ENCODE measurements at places on chromosomes 16 and 17.
A peak's percentile ranks its signal among the peaks of the same experiment; 100 is the strongest.

DNA sequence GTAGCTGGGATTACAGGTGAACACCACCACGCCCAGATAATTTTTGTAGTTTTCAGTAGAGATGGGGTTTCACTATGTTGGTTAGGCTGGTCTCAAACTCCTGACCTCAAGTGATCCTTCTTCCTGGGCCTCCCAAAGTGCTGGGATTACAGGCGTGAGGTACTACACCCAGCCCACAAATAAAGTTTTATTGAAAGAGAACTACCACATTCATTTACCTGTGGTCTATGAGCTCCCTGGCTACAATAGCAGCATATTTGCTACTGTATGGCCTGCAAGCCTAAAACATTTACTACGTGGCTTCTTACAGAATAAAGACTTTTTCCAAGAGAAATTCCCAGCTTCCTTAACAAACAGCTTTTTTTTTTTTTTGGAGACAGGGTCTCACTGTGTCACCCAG is 3.4 kb downstream of the METTL9 start:
- DNase-seq: no peak

DNA sequence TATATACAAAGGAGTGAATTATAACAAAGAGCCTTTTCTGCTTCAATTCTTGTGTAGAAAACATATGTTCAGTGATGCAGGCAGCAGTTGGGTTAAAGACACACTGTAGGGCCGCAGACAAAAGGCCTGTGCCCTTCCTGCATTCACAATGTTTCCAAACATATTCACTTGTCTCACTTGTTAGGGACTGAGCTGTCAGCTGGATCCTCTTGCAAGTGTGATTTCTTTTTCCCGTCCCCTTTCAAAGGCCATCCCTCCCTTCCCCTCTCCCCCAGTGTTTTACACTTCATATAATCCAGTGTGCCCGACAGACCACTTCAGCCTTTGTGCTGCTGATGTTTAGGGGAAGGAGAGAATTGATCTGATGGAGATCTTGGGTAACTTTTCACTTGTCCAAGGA is 217.0 kb downstream of the FTO start:
- DNase-seq: no peak

GRCh38 chr16:83714286-83714685 is 93.5 kb upstream of the HSBP1 start:
- DNase-seq: no peak

- DNase-seq: no peak
Measured at GRCh38 chr17:30253312-30253711, 17.8 kb upstream of the SLC6A4 start.

DNA sequence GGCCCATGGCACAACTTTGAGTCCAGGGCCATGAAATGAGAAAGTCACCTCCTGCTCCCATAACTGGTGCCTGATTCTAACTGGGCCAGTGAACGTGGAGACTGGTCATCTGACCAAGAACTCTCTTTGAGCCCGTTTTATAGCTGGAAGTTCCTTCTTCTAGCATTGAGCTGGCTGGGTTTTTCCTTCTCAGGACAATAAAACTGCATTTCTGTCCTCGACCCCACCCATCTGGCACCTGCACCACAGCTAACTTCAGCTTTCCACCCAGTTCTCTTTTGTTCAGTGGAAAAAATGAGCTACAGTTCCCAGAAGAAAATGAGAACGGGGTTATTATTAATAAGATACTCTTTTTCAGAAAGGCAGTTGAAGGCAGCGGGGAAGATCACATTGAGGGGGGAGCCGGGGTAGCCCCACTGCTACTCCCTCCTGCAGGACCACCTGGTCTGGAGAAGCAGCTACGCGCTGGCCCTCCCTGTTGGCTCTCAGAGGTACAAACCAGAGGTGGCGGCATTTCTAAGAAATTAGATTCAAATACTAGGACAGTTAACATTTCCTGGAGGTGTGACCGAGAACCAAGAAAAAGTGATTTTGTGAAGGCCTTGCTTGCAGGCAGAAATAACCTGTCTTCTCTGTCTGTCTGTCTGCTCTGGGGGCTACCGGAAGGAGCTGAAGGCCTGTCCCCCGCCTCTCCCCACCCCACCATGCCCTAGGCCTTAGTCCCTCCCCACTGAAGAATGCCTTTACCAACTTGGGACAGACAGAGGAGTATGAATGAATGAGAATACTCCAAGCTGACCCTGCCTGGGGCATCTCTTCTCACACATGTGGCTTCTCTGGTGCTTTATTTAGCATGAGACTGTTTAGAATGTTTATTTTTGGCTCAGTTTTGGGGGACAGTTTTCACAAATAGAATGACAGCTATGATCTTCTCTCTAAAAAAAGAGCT is 123.9 kb downstream of the XYLT1 start:
- DNase-seq: no peak

DNA sequence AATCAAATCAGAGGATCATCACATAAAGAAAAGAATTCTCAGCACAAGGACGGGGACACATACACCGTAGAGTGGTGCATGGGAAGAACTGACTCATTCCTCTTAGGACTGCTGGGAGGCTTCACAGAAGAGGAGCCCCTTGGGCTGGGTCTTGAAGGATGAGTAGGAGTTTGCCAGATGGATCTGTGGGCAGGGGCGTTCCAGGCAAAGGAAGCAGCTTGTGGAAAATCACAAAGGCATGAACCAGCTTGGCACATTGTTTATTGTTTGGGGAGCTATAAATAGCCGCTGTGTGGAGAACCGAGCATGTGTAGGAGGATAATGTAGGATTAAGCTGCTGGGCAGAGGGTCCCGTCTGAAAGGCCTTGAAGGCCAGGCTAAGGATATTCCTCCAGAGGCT is 5.1 kb upstream of the SLC16A11 start:
- no peak for DNase-seq

- no peak for DNase-seq
Measured at GRCh38 chr17:63402431-63403212, 43.5 kb downstream of the CYB561 start.

DNA sequence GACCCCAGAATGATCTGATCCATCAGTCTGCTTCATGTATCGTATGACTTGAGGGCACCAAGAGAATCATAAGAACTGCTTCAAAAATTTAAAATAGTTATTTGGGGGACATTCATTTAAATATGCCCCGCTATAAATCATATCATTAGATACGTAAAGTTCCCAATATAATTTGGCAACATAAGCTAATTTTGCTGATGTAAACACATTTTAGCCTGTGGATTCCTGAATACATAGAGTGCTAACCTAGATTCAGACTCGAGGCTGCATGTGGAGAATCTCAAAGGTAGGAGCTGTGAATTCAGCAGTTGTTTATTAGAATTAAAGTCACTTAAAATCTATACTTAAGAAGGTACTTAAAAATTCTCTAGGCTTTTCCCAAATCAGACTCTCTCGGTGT is 24.9 kb downstream of the ANKFN1 start:
- no peak for DNase-seq

- no peak for DNase-seq
Measured at GRCh38 chr17:27419156-27419555, 37.1 kb upstream of the KSR1 start.

GRCh38 chr16:3596101-3596861 is 15.1 kb downstream of the SLX4 start:
- no peak for DNase-seq

DNA sequence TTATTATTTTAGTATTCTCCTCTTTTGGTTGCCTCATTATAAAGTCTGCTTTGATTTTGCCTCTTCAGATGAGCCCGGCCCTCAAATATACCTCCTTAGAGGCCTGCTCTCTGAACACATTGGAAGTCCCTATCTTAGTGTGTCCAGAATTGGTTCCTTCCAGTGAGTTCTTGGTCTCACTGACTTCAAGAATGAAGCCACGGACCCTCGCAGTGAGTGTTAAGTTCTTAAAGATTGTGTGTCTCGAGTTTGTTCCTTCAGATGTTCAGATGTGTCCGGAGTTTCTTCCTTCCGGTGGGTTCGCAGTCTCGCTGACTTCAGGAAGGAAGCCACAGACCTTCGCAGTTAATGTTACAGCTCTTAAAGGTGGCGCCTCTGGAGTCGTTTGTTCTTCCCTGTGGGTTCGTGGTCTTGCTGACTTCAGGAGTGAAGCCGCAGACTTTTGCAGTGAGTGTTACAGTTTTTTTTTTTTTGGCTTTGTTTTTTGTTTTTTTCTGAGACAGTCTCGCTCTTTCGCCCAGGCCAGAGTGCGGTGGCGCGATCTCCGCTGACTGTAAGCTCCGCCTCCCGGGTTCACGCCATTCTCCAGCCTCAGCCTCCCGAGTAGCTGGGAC is 45.8 kb upstream of the NOS2 start:
- no peak for DNase-seq

- no peak for DNase-seq
Measured at GRCh38 chr17:16880843-16881230, 91.1 kb downstream of the TNFRSF13B start.

DNA sequence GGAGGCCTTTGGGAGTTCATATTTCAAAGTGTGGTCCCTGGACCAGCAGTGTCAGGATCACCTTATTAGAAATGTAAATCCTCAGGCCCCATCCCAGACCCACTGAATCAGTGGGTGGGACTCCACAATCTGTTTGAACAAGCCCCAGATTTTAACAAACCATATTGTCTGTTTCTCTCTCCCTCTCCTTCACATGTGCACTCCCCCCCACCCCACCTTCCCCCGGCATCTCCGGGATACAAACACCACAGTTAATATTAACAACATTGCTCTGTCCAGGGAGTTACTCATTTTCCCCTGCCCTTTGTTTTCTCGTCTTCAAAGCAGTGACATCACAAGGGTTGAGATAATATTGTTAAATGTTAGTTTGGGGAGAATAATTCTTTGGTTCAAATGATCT is 127.3 kb downstream of the KATNIP start:
- no peak for DNase-seq

GRCh38 chr16:71339236-71340171 is 19.0 kb upstream of the CALB2 start:
- DNase-seq: no peak

GRCh38 chr17:73000832-73001231 is 91.7 kb downstream of the SLC39A11 start:
- no peak for DNase-seq

DNA sequence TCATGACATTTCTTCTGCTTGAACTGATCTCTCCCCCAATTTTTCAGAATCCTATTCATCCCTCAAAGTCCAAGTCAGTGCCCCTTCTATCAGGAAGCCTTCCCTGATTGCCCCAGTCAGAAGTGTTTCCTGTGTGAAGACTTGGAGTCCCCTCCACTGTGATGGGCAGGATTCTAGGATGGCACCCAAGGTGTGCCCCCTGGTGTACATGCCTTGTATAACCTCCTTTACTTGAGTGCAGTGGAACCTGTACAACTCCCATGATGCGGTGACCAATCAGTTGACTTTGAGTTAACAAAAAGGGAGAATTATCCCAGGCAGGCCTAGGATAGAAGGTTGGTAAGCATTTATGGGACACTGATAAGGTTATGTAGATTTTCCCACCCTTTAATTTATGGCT is 23.4 kb downstream of the MYH13 start:
- no peak for DNase-seq

- no peak for DNase-seq
Measured at GRCh38 chr17:9237661-9238301, 216.5 kb downstream of the NTN1 start.

- DNase-seq: no peak
Measured at GRCh38 chr17:41416479-41416878, 7.9 kb downstream of the KRT37 start.

GRCh38 chr16:89691986-89692569 is 5.6 kb downstream of the CDK10 start:
- peak; percentile 7 for DNase-seq

DNA sequence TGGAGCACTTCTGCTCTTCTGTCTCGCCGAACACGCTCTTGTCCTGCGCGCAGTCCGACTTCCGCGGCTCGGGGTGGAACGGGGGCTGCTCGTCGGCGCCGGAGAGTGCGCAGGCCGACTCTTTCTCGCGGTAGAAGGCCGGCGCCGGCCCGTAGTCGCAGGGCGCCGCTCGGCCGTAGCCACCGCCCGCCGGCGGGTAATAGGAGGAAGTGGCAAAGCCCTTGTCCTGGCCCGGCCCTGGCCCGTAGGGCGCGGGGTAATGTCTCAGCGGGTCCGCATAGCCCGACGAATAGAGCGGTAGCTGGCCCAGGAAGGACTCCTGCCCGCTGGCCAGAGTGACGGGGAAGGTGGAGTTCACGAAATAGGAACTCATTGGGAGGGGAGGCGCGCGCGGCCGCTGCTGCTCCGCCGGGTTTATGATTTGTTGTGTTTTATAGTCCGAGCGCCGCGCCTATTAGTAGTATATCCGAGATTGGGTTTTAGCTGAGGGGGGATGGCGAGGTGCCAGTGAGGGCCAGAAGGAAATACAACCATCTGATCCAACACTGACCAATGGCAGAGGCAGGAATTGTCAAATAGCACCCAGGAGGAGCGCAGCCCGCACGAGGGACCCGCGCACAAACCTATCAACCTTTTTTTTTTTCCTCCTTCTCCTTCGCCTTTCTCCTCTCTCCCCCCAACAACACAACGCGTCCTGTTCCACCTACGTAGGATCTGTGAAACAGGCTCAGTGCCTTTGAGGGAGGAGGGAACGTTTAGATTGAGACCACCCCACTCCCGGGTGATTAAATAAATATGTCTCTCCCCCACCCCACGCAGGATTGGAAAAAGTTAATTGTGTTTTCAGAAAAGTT is 4.4 kb upstream of the HOXB5 start:
- DNase-seq: peak; percentile 42

DNA sequence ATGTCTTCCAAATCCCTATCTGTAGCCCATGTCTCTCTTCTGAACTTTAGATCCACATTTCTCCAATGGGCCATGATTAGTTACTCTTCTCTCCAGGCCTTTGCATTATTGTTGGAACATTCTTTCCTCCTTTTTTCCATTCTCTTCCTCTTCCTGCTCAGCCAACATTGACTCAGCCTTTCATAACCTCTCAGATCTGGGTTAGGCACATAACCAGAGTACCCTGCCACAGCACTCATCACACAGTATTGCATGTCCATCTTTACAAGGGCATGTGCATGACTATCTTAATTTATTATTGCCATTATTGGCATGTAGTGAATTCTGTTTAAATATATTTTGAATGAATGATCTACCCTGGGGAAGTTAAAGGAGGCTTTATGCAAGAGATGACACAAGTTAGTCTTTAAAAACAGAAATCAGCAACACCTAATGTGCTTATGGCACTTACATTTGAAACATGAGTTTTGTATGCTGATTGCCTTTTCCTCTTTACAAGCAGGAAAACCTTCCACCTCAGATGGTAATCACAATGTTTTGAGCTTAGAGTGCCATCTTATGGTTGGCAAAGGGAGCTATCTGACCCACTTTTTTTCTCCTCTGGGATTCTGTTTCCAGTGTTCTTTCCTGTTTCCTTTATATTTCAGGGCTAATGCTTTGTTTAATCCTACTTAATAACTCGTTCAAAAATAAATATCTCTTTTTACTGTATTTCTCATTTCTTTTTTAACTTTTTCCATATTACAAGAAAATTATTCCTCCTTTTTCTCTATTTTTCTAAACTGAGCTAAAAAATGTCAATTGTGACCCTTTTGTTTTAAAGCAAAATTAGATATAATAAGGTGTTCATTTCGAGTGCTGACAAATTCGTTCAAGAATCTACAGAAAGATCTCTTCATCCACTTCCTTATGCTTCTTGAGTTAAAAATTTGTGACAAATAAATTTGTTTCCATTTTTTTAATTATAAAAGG is 151.0 kb upstream of the RBL2 start:
- DNase-seq: no peak
